ENCODE measurements at places on chromosomes 2 and 18.

- DNase-seq, result no peak
These were observed 207.6 kb downstream of the L3MBTL4 start for GRCh38 chr18:6207116-6207515.

DNA sequence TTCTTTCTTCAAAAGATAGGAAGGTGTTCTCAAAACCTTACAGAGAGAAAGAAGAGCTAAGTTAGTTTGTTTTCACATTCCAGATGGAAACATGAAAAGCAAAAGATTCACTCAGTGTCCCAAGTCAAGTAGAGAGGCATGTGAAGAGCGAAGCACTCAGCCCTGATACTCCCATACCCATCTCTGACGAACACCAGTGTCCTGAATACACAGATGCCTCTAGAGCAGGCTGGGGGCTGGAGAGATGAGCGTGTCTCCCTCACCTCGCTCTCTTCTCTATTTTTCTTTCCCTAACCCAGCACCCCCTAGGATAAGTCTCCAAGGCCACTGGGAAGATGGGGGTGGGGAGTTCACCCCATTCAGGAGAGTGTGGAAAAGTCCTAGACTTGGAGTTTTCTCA is 227.8 kb downstream of the TMEM163 start:
- DNase-seq, result no peak

GRCh38 chr18:7856116-7856515 is 289.0 kb downstream of the PTPRM start:
- no peak for DNase-seq

GRCh38 chr2:239954166-239955086 is 70.7 kb downstream of the NDUFA10 start:
- DNase-seq, result no peak

DNA sequence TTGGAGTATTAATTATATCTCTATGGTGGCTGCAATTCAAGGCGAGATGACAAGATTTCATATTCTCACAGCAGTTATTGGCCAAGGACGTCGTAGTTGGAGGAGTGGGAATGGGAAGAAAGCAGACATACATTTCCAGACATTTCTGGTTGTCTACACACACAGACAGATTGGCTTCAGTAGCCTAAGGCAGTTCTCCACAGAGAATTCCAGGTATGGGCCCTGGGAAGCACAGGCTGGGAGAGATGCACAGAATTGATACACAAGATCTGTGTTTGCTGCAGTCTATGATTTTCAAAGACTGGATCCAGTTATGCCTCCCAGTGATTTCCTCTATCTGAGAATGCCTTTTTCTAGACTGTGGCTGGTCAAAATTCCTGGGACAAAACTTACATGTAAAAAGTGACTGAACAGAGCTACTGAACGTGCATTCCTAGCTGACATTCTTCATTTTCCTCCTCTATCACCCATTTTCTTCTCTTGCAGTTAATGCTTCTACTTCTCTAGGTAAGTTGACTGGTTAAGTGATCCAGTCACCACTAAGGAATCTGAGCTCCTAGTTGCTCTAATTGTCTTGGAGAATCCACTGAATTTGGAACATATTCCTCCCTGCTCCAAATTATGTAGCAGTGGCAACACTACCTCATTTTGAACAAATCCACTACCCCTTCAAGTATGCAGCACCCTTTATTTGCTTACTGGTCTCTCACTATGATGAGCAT is 386.7 kb upstream of the CDH7 start:
- DNase-seq, result no peak

- no peak for DNase-seq
These were observed 32.1 kb downstream of the PSMD1 start for GRCh38 chr2:231088754-231089153.

DNA sequence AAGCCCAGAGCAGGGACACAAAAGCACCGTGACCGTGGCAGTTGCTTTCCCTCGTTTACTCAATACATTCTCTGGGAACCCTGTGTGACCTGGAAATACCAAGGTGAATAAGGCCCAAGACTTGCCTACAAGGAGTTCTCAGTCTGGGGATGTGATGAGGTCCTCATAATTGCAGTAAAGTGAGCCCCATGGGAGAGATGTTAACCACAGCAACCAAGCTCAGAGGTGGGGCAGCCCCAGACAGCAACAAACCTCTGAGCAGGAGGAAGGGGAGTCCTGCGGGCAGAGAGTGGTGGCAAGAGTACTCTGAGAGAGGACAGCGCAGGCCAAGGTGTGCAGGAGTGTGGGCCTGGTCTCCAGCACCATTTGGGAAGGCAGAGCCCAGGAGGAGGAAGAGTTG is 91.6 kb downstream of the TTC32 start:
- no peak for DNase-seq

- no peak for DNase-seq
These were observed 46.3 kb downstream of the CDC42EP3 start for GRCh38 chr2:37625156-37625555.

- DNase-seq, result no peak
These were observed 120.3 kb upstream of the RAB6C start for GRCh38 chr2:129859175-129859574.

- no peak for DNase-seq
These were observed 18.9 kb upstream of the DPP4 start for GRCh38 chr2:162092658-162093556.

GRCh38 chr2:106886916-106887758 is 1.2 kb upstream of the ST6GAL2 start:
- peak; percentile 91 for DNase-seq

- no peak for DNase-seq
These were observed at the start of gene SCYGR6 for GRCh38 chr2:227724394-227725039. Gene SCYGR6 (minus strand): TSS chr2:227724757. CDS start chr2:227724757, 0 bp downstream.

DNA sequence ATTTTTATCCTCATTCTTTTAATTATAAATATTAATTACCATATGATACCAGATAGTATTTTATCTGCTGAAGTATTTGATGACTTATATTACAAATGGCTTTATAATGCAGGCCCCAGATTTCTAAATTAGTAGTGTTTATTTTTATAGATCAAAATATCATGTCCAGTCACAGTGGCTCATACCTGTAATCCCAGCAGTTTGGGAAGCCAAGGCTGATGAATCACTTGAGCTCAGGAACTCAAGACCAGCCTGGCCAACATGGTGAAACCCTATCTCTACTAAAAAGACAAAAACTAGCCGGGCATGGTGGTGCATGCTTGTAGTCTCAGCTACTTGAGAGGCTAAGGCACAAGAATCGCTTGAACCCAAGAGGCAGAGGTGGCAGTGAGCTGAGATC is 100.1 kb upstream of the ARHGAP15 start:
- no peak for DNase-seq

GRCh38 chr2:121534007-121534406 is 3.3 kb downstream of the RNU4ATAC start:
- DNase-seq, result no peak

DNA sequence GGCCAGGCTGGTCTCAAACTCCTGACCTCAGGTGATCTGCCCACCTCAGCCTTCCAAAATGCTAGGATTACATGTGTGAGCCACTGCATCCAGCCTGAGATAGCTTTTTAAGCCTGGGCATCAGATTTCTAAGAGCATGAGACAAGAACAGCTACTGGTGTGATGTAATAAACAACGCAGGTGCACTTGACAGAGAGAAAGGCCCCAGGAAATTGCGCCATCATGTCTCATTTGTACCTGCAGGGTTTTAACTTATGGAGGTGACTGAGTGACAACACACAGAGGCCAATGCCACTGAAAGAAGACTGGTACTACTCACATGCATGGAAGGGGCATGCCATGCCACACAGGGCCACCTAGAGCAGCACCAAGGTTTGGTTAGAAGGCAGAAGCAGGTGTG is 209.4 kb downstream of the SP3 start:
- DNase-seq, result no peak

DNA sequence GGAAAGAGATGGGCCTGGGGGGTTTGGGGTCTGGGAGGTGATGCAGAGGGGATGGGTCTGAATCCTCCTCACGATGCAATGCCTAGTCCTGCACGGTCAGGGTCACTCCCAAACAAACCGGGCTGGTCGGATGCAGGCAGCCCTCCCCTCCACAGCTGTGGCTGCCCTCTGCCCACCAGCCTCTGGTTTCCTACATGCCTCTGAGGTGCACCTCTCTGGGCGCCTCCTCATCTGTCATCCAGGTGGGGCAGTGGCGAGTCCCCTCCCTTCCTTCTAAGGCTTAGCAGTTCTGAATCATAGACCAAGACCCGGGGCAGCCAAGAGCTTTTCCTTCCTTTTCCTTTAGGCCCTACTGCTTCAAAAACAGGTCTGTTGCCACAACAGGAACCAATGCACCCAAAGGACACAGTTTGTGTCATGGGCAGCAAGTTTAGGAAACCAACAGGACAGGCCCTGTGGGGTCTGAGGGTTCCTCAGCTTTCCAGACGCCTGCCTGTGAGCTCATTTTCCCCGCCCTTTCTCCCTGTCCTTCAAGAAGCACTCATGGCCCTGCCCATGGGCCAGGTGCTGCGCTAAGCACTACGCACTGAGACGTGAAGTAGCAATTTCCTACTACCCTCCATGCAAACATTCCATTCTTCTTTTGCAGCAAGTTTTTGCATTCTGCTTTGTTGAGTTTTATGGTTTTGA is 6.5 kb upstream of the MAL start:
- no peak for DNase-seq

- DNase-seq, result no peak
These were observed 211.8 kb downstream of the LTBP1 start for GRCh38 chr2:33158482-33159003.

DNA sequence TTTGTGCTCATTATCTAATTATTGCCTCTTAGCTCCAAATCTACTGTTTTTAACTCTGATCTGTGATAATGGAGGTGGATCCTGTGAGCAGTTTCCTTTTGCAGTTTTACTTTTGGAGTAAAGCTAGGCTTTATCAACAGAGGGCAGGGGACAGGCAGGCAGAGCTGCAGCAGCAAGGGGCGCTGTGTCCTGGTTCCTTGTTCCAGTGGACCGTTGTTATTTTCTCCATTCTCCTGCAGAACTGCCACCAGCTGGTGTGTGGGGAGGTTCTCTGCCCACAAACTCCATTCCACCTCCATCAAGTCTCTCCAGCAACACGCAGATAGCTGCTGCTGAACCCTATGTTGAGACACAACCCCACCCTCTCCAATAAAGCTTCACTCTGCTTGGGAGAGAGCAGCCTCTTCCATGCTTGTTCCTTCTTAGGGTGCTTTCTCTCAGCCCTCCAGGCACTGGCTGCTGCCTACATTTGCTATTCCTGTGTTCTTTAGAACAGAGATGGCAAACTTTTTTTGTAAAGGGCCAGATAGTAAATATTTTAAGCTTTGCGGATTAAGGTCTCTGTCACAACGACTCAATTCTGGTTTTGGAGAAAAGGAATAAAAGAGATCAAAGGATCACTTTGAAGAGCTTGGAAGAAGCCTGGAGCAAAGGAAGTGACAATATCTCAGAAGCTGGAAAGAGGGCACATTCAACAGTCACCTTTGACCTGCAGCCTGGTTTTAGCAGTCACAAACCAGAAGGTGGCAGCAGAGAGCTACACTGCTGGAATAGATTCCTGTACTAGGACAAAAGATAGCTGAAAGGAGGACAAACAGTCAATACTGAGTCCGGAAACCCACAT is 208.8 kb downstream of the CCDC178 start:
- DNase-seq, result peak; percentile 77

GRCh38 chr2:133936096-133936495 is 317.8 kb upstream of the MGAT5 start:
- no peak for DNase-seq

GRCh38 chr2:85089585-85089984 is 43.6 kb upstream of the TCF7L1 start:
- peak; percentile 36 for DNase-seq

GRCh38 chr2:220628252-220628651 is 943.9 kb downstream of the EPHA4 start:
- no peak for DNase-seq

GRCh38 chr2:197207106-197207505 is 103.5 kb downstream of the ANKRD44 start:
- DNase-seq, result no peak

- DNase-seq, result no peak
These were observed 2.7 kb upstream of the FAM237A start for GRCh38 chr2:206639636-206640035.

GRCh38 chr18:45462179-45462578 is 153.1 kb upstream of the SLC14A2 start:
- no peak for DNase-seq

- no peak for DNase-seq
These were observed 75.6 kb upstream of the EFEMP1 start for GRCh38 chr2:55999231-55999630.

DNA sequence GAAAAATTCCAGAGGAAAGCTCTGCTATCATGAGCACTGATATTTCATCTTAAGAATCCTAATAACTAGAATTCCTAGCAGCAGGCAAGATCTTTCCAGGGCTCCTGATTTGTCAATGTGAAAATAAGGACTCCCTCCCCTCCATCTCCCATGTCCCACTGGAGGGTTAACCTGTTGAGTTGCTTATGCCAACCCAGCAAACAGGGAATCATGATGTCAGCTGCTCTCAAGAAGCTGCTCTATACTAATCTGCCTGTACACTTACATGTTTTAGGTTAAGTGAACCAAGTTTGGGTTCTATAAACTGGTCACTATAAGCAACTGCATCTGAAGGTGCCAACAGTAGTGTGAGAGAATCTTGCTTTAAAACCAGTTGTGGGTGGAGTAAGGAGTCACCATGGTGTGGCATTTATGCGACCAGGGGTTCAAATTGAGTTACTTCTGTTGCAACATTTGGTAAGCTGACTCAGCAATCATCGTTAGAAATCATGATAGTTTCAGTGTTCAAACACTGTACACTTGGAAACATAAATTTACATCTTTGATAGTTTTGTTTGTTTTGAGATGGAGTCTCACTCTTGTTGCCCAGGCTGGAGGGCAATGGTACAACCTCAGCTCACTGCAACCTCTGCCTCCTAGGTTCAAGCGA is 53.4 kb downstream of the STK25 start:
- no peak for DNase-seq

GRCh38 chr2:199602271-199602895 is 144.6 kb upstream of the SATB2 start:
- peak; percentile 47 for DNase-seq

DNA sequence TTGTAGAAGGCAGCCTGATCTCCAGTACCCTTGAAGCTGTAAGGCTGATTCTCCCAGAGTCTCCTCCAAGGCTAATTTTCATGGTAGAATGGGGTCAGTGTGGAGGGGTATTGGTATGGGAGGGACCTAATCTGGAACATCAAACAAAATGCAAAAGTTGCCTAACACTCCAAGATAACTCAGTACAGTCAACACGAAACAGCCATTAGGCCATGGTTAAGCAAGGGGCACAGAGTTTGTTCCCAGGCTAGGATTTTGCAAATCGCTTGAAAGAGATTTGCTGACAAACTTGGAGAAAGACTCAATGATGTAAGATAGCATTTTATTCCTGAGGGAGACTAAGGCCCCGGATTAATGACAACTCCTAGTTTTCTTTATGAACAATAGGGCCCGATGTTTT is 5.4 kb downstream of the PID1 start:
- no peak for DNase-seq

DNA sequence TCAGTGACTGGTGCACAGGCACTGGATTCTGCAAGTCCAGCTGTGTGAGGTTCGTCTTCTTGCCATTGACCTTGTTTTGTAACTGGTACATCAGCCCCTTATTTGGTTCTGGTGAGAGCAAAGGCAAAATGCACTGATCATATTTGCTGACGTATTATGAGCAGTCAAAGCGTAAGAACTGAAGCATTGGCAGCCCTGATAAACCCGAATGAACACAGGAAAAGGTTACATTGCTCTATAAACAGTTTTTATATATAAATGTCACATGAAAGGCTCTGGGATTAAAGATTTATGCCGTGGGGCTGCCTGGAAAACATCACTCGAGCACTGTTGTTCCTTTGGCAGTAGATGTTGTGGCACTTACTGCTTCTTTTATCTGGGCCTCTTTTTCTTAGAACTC is 167.9 kb downstream of the IRS1 start:
- DNase-seq, result no peak
